ENCODE measurements at places on chromosomes 3 and 15.
A peak's percentile ranks its signal among the peaks of the same experiment; 100 is the strongest.

- DNase-seq = peak; percentile 63
These were observed 311.4 kb downstream of the TBC1D5 start for GRCh38 chr3:17431004-17431403.

DNA sequence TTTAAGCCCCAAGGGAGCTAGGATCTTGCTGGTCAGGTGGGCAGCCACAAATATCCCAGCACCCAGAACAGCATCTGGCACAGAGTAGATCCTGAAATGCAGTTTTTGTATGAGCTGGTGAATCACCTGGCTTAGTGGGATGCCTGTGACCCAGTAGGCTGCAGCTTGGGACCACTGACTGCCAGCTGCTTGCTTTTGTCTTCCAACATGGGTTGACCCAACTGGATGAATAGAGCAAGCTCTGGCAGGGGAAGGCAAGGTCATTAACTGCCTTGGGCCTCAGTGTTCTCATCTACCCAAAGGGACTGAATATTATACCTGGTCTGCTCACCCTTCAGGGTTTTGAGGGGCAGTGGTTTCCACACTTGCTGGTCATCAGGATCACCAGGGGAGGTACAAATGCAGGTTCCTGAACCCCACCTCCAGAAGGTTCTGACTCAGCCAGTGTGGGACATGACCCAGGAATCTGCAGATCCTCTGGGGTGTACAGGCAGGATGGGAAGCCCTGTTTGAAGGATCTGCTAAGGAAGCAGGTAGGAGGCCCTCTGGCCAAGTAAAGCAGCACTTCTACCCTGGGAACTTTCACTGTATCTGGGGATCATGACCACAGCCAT, 55.4 kb downstream of the ITGA11 start:
- DNase-seq = no peak

DNA sequence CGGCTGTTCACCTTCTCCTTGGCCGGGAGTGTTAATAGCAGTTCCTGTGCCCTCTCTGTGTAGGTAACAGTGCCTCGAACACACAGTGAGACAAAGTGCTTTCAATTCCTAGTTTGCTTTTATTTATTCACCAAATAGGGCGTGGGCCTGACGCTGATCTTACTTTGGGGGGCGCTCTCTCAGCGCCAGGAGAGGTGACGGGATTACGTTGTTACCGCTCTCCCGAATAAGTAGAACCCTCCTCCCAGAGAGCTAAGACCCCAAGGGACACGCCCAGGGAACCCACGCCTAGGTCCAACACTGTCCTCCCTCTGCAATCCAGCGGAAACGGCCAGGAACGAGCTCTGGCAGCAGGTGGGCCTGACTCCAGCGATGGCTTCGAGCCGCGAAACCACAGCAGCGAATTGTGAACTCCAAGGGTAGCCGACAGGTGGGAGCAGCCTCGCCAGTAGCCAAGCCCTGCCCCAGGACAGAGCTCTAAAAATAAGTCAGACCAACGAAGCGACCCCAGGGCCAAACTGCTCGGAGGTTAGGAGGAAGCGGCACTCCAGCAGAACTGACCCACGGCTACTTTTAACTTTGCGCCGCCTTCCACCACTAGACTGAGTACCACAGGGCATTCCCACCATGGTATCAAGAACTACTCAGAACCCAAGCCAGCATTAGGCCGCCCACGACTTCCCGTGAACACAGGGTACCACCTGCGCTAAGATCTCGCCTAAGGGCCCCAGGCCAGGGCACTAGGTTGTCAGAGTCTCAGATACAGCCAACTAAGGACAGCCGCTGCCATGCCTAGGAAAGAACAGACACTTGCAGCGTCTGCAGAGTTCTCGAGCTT, 1.6 kb upstream of the SIN3A start:
- peak; percentile 11 for DNase-seq

DNA sequence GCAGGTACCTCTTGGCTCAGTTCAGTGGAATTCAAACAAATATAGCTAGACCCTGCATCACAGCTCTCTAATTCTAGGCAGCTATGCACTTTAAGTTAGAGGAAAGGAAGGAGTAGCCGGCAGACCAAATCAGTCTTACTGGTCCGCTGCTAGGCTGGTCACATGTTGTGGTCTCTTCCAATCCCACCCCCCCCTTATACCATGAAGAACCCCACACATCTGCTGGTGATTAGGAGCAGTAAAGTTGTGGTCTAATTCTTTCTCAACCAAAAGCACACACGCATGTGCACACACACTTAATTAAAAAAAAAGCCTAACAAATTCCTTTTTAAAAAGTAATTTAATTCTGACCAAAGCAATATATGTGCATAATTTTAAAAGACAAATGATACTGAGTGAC, 16.7 kb upstream of the SH3GL3 start:
- DNase-seq = no peak

GRCh38 chr3:163971861-163972260, 1106.4 kb downstream of the SI start:
- DNase-seq = no peak

DNA sequence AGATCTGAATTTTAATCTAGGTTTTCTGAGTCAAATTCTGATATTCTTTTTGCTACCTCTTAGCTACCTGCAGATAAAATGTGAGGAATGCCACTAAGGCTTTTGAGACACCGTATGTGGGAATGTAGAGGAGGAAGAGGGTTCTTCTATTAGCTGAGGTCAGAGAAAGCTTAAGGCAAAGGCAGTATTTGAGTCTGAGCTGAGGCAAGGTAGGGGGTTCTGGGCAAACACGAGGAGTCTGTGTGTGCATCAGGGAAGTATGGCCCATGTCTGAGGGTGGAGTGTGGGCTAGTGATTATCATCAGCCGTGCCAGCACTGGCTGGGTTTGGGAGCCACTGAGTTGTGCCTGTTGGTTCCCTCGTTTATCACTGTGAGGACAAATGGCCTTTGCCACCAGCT, 181.1 kb downstream of the SOX2 start:
- DNase-seq = no peak

GRCh38 chr3:179526989-179527391, 35.7 kb upstream of the ACTL6A start:
- DNase-seq = peak; percentile 87

DNA sequence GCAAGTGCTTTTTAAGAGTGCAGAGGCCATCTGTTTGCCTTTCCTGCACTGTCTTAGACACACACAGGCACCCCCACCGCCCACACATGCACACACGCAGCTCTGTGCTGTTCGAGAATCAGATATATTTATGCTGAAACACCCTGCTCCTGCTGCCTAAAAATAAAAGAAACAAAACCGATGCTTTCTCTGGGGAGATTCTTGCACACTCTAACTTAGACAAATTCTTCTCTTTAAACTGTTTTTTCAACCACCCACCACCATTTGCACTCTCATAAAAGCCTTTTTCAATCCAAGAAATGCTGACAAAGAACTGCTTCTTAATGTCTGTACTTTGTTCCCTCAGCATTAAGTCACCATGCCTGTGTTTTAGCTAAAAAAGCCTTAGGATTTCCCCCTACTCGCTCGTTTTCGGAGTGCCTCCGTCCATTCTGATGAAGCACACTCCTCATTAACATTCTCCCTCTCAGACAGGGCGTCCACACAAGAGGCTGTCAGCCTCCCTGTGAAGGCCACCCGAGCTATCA, 26.2 kb downstream of the SLC12A8 start:
- peak; percentile 54 for DNase-seq

DNA sequence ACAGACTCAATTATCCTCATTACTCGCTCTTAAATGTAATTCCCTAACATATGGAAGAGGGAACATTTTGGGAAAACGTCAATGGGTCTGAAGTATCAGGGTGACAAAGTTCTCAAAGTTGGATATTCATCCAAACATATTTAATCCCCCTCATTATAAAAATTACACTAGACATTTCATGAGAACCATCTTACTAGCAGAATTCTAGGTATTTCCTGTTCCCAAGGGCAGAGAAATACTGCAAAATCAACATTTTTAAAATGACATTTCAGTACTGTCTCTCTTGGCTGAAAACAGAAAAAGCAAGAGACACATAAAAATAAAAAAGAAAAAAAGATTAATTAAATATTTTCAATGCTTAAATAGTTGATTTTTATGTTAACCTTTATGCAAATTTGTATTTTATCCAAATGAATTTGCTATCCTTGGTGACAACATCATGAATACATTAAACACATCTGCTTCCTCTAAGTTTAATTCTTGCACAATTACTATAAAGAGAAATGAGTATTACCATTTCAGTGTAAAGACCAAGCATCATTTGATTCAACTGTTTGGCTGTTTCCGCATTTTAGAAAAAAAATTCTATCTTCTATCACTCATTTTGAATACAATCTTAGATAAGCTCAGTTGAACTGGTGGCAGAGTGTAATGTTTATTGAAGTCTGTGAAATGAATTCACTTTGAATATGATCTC, 114.8 kb upstream of the COL8A1 start:
- no peak for DNase-seq

- no peak for DNase-seq
These were observed 43.9 kb downstream of the ABHD5 start for GRCh38 chr3:43734685-43735084.

DNA sequence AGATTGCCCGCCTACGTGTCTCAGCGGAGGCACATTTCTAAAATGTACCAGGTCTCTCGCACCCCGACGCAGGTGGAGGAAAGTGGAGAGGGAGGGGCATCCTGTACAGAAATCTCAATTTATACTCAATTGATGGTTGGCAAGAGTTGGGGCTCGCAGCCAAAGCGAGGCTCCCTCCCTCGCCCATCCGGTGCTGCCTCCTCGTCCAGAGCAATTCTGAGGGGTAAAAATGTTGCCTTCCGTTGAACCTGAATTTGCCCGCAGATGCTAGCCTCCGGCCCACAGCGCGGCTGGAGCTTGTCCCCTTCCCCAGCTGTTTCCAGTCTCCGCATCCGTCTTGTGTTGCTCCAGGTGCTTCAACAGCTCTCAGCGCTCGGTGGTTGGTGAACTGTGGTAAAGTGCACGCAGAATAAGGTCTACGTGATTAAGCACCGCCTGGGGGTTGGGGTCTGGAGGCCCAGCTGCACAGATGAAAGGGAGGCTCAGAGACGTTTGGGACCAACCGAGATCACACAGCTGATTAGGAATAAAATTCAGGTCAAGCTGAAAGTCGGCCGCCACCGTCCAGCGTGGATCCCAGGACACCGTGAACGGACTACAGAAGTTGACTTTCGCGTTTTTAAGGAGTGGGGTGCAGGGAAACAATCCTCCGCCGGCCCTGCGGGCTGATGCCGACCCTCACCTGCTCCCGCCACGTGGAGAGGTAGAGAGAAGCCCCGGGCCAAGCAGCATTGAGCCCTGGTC, 846 bp upstream of the POLG start:
- DNase-seq = no peak

DNA sequence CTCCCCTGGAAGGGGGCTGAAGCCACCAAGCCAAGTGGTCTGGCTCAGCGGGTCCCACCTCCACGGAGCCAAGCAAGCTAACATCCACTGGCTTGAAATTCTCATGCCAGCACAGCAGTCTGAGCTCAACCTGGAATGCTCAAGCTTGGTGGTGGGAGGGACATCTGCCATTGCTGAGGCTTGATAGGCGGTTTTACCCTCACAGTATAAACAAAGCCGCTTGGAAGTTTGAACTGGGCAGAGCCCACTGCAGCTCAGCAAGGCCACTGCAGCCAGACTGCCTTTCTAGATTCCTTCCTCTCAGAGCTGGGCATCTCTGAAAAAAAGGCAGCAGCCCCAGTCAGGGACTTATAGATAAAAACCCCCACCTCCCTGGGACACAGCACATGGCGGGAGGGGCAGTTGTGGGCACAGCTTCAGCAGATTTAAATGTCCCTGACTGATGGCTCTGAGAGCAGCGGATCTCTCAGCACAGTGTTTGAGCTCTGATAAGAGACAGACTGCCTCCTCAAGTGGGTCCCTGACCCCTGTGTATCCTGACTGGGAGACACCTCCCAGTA, 23.2 kb upstream of the IGSF10 start:
- DNase-seq = no peak

DNA sequence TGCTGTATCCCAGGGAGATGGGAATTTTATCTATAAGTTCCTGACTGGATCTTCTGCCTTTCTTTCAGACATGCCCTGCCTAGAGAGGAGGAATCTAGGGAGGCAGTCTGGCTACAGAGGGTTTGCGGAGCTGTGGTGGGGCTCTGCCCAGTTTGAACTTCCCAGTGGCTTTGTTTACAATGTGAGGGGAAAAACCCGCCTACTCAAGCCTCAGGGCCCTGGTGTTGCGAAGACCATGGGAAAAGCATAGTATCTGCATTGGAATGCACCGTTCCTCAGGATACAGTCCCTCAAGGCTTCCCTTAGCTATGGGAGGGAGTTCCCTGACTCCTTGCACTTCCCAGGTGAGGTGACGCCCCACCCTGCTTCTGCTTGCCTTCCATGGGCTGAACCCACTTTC, 168.7 kb downstream of the TMEM108 start:
- DNase-seq = no peak

- DNase-seq = no peak
These were observed 11.1 kb downstream of the ARNT2 start for GRCh38 chr15:80415358-80415670.

DNA sequence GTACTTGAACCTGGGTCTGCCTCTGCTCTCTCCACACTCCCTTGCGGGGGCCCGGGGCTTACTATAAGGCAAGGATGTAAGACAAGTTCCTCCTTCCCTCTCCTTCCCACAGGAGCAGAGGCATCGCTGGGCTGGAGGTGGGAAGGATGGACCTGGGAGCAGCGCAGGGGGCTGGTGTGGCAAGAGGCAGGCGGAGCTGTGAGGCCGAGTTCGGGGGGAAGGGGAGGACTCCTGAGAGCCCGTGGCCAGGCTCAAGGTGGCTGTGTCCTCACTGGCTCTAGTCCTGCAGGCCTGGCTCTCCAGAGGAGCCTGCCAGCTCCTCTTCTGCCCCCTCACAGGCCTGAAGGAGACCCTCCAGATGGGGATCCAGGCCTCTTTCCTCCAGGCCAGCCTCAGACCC, 1.0 kb upstream of the NR2E3 start:
- DNase-seq = no peak

DNA sequence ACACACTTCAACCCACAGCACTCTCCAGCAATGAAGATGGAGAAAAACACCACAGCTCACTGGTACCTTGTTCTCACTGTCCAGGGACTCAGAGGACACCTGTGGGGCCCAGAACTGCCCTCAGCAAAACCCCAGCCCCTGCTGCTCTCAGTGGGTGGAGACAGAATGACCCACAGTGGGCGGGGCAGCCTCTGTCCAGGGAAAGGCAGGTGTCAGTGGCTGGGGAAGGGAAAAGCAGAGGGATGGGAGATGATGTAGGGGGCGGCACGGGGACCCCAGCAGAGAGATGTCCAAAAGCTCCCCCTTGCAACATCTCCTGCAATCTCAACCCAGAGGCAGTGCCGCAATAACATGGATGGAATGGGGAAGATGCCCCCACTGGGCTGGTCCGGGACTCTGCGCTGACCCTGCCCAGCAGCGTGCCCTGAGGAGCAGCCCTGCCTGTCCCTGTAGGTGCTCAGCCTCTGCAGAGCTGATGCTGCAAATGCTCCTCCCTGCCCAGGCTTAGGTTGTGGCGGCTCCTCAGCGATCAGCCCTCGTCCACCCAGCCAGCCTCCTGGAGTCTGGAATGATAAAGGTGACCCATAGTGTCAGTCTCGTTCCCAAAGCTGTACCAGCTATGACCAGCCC, 193.9 kb downstream of the XXYLT1 start:
- no peak for DNase-seq

- no peak for DNase-seq
These were observed 4.1 kb upstream of the CALML4 start for GRCh38 chr15:68209272-68209671.
